ENCODE measurements at places on chromosomes 4 and X.

DNA sequence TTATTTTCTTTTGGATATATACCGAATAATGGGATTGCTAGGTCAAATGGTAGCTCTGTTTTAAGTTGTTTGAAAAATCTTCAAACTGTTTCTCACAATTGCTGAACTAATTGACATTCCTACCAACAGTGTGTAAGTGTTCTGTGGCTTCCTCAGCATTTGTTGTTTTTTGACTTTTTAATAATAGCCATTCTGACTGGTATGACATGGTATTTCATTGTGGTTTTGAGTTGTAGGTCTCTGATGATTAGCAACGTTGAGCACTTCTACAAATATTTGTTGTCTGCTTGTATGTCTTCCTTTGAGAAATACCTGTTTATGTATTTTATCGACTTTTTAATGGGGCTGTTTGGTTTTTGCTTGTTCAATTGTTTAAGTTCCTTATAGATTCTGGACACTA lies 680.1 kb upstream of the GRIA3 start:
- DNase-seq, result no peak

GRCh38 chr4:148004228-148004857 lies 272.5 kb downstream of the ARHGAP10 start:
- DNase-seq, result no peak

GRCh38 chr4:118801895-118802575 lies 33.9 kb downstream of the SEC24D start:
- DNase-seq, result no peak

- no peak for DNase-seq
Measured at GRCh38 chr4:90219822-90220221, 92.6 kb downstream of the CCSER1 start.

- DNase-seq, result no peak
Measured at GRCh38 chrX:22378296-22378695, 105.6 kb downstream of the CBLL2 start.

GRCh38 chr4:38254825-38255224 lies 294.6 kb downstream of the PTTG2 start:
- no peak for DNase-seq

DNA sequence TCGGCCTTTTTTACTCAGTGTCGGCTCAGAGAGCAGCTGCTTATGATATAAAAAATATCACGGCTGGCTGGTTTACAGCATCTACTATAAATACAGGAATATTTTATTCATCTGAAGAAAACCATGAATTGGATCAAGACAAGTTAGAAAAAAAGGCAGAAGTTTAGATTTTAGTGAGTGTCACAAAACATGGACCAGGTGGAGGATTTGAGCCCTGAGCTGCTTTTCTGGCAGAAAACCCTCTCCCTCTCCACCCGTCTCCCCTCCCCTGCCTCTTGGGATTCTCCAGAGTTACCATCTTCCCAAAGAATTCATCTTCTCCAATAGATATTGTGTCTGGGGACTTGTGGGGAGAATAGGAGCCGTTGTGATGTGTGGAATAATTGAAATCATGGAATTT lies 142.8 kb upstream of the RAI2 start:
- DNase-seq, result no peak

GRCh38 chrX:7215842-7216241 lies 67.9 kb upstream of the PUDP start:
- DNase-seq, result no peak

GRCh38 chr4:53529025-53529424 lies 62.3 kb downstream of the LNX1 start:
- DNase-seq, result no peak

DNA sequence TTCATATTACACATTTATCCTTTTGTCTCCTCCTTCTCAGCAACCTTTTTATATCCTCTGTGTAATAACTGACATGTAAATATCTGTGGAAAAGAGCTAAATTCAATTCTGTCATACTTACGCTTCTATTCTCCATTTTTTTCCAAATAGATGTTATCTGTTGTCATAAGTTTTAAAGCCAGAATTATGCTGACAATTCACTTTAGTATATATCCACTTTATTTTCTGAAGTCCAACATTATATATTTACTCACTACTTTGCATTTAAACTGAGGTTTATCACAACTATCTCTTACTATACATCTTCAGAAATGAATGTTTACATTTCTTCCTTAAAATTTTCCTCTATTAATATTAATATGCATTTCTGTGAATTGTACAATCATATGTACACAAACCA lies 247.9 kb upstream of the PCDH10 start:
- DNase-seq, result no peak

GRCh38 chr4:2643555-2643954 lies 107.1 kb downstream of the FAM193A start:
- no peak for DNase-seq

DNA sequence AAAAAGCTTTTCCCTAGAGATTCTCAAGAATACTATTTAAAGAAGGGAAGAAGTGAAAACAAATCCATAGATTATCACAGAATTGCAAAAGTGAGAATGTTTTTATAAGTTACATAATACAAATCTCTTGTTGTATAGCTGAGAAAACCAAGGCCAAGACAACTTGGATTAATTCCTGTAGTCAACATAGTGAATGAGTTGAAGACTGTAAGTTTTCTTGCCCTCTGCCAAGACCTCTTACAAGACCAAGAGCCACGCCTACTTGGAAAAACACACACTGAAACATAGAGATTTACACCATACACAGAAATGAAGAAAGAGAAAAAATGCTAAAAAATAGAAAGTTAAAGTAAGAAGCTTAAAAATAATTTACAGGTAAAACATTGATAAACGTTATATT lies 2024.0 kb downstream of the PCDH7 start:
- no peak for DNase-seq

DNA sequence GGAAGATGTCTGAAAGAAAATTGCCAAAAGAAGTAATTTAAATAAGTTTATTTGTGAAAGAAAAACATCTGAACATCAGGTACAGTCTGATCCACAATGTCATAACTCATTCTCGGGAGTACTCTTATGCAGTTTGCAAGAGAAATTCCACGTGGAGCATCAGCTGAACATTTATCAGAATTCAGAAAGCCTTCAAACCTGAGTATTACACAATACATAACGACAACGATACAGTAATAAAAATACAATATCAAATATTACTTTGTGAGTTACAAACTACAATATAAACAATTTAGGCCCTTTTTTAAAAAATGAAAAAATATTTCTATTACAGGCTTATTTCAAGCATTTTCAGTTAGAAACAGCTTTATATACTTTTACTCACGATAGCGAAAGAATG lies 116.4 kb downstream of the RAB28 start:
- DNase-seq, result no peak

- no peak for DNase-seq
Measured at GRCh38 chr4:6601661-6602250, 26.8 kb downstream of the MAN2B2 start.

DNA sequence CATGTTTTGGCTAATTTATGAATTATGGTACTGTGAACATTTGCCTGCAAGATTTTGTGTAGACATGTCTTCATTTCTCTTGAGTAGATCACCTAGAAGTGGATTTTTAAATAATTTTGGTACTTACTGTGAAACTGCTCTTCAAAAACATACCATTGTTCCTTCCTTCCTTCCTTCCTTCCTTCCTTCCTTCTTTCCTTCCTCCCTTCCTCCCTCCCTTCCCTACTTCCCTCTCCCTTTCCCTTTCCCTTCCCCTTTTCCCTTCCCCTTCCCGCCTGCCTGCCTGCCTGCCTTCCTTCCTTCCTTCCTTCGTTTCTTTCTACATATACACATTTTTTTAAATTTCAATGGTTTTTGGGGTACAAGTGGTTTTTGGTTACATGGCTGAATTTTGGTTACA lies 63.4 kb downstream of the HTT start:
- no peak for DNase-seq

DNA sequence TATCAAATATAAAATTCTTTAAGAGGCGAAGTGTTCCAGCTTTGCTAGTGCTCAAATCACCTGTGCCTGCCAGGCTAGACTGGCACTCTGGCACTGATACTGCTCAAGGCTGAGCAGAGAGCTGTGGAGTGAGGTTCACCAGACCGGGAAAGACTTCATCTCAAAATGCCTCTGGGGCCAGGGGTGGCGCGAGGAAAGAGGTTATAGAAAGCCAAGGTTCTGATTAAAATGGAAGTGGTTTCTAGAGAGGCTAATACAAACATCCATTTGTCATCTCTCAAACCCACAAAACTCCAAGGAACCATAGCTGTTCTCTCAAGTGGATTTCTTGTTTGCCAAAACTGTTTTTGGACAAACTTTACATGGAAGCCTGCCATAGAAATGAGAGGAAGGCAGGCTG lies 41.5 kb downstream of the F11 start:
- DNase-seq, result no peak

GRCh38 chrX:23497919-23498318 lies 163.3 kb downstream of the PTCHD1 start:
- no peak for DNase-seq

- no peak for DNase-seq
Measured at GRCh38 chr4:95250544-95251137, 298.1 kb downstream of the UNC5C start.

DNA sequence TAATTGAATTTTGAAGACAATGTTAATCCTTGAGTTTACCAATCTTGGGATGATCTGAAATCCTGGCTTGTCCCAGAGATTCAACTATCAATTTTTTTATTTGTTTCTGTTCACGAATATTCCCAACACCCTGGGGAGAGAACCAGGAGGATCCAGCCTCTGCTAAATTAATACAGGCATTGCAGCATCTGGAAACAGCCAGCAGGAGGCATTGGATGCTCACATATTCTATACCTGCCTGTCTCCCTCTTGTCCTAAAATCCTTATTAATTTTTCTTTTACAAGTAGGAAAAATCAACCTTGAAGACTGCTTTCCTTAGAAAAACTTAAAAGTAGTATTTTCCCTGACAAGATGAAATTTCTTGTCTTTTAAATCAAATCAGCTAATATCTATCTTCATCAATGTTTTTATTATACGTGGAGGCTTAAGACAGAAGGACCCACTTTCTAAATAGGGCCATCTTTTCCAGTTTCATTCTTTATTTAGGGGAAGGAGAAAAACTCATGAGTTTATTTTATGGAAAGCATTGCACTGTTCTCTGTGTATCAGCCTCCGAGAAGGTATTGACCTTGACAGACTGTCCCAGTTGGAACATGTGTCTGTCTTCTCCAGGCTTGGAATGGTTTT lies 102.4 kb downstream of the CLNK start:
- DNase-seq, result peak; percentile 61

- no peak for DNase-seq
Measured at GRCh38 chr4:172802032-172802431, 366.6 kb upstream of the GALNT7 start.

- peak; percentile 72 for DNase-seq
Measured at GRCh38 chr4:176302283-176303275, 17.2 kb upstream of the SPCS3 start.

DNA sequence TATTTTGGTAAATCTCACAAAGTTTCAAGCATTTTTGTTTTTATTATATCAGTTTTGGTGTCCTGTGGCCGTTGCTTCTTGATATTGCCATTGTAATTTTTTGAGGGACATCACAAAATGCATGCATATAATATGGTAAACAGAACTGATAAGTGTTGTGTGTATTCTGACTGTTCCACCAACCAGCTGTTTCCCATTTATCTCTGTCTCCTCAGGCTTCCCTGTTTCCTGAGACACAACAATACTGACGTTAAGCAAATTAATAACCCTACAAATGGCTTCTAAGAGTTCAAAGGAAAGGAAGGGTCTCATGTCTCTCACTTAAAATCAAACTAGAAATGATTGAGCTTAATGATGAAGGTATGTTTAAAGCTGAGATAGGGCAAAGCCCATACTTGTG lies 40.0 kb downstream of the UGT2B10 start:
- DNase-seq, result no peak

DNA sequence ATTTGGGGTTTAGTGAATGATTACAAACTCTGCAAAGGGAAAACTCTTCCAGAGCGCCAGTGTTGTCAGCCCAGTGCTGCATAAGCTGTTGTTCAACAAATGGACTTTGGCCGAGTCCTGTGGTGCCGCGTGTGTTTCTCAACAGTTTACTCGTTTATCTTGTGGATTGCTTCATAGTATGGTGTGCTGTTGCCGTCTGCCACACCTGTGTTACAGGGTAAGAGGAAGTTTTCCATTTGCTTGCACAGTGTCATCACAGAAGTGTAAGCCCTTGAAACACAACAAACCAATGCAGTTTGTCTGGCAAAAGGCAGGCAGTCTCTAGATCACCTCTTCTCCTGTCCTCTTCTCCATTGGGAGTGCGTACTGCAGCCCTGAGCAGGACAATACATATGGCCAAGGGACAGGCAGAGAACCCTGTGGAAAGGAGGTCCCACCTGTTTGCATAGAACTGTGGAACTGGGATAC lies 66.3 kb downstream of the DCUN1D4 start:
- no peak for DNase-seq

GRCh38 chrX:78964598-78964997 lies 19.4 kb downstream of the P2RY10 start:
- no peak for DNase-seq

DNA sequence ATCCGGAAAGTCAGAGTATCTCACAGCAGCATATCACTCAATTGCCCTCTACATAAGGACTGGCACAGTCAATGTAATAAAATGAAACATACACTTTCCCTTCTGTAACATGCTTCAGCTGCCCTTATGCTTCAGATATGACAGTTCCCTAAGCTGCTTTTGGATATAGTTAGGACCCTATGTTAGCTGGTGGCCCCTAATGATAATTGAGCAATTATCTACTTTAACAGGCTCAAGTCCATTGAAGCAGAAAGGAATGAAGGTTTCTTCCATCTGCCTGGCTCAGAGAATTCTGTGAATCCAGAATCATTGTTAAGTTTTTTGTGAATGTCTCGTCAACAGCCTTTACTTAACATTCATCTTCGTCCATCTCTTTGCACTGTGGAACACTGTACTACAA lies 951.2 kb upstream of the DIAPH2 start:
- DNase-seq, result no peak

DNA sequence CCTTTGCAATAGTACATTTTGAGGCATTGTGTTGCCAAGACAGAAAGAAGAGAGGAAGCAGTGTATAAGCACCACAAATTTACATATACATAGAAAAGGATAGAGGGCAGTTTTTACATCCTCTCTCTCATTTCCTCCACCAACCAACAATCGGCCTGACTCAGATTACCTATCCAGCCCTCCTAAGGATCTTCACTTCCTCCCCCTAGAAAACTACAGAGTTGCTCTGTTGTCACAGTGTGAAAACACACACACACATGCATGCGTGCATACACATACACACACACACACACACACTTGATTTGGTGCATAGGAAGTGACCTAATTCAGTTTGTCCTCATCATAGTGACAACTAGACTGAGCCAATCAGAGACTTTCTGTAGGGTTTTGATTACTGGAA lies 98.8 kb upstream of the SPRY1 start:
- DNase-seq, result no peak

DNA sequence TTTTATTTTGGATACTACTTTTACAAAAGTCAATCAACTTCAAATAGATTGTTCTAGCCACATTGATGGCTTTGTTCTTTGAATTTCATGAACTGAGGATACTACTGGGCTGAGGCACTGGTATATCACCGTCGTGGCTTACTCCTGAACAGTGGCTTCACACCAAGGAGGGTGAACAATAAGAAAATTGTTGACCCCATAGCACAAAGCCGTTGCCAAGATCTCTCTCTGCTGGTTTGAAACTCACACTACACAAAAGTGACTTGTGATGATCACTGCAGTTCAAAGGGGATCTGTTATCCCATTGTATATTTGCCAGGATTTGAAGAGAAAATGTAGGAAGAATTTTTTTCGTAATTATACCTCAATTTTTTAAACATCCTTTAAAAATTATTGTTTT lies 119.6 kb downstream of the PDLIM5 start:
- no peak for DNase-seq

All from kidney capillary endothelial cell (primary cell).